ENCODE measurements at places on chromosomes 2 and 18.
A peak's percentile ranks its signal among the peaks of the same experiment; 100 is the strongest.

GRCh38 chr18:73292156-73292555 is 424.4 kb upstream of the NETO1 start:
- DNase-seq, result no peak

DNA sequence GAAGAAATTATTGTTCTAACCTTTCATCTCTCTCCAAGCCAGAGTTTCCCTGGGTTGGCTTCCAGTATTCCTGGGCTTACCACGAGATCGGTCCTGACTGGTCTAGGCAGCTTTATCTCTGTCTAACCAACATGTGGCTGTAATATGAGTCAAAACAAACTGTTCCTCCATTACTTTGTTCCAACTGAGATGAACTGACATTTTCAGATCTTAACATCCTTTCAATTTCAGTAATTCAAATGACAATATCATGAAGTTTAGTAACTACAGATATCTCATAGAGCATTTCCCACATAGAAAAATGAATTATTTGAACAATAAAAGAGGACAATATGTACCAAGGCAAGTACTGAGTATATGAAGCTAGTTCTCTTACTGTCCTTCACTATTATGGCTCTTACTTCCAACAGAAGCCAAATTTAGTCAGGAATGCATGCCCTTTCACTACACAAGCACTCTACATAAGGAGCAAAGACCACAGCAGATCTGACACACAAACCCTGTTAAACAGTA is 15.5 kb downstream of the SLC25A12 start:
- DNase-seq, result no peak

DNA sequence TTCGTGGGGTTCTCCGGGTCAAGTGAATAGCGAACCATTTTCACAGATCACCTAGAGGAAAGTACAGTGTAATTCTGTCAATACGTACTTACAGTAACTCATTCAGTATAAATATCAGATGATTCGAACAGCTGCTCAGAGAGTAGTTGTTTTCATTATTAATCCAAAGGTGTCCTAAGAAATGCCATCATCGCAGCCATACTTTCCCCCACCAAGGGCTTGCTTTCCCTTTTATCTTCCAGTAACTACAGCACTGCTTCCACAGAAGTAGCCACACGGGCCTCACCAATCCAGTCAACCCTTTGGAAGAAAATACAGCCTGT is 4.5 kb upstream of the C18orf32 start:
- no peak for DNase-seq

DNA sequence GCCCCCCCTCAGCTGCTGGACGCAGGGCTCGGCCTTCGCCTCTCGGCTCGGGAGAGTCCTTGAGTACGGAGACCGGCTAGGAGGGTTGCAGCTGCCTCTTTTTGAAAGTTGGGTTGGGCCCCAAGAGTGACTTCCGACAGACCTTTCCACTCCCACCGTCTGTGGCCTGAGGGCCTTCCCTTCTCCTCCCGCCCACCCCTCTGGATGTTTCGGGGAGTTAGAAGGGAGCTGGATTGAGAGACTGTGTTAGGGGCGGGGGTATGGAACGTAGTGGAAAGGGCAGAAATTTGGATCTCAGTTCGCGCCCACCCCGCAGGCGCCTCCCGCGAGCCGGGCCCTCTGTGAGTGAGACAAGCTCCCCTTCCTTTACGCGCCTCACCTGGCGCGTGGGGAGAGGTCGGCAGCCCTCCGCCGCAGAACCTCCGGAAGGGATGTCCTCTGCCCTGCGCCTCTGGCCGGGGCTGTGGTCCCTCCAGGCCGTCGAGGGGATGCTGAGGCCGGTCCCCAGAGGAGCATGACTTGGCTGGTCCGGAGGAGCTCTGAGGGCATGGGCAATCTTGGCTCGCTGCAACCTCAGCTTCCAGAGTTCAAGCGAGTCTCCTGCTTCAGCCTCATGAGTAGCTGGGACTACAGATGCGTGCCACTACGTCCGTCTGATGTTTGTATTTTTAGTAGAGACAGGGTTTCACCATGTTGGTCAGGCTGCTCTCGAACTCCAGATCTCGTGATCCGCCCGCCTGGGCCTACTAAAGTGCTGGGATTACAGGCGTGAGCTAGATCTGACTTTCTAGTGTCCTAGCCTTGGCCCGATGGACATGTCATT is 15.9 kb downstream of the C2orf74 start:
- peak; percentile 15 for DNase-seq

- no peak for DNase-seq
These were observed 7.7 kb upstream of the GALNT13 start for GRCh38 chr2:153864022-153864421.

- DNase-seq, result no peak
These were observed 303.3 kb downstream of the NCKAP5 start for GRCh38 chr2:133264989-133265401.

DNA sequence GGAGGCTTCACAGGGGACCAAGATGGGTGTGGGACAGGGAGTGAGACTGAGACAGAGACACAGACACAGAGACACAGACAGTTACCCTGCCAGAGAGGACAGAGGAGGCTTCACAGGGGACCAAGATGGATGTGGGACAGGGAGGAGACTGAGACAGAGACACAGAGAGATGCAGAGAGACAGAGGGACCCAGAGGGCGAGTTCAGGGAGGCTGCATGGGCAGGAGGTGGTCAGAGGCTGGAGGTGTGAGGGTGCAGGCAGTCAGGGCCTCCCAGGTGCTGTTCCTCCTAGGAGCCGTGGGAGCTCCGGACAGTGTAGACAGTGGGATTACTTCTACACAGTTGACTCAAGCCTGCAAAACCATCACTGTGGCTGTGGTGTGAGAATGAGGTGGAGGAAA is 206.2 kb upstream of the PXDN start:
- DNase-seq, result no peak

- DNase-seq, result no peak
These were observed 218.1 kb downstream of the SEPTIN10 start for GRCh38 chr2:109395494-109396201.

GRCh38 chr2:172596776-172597175 is 40.9 kb downstream of the PDK1 start:
- DNase-seq, result no peak

DNA sequence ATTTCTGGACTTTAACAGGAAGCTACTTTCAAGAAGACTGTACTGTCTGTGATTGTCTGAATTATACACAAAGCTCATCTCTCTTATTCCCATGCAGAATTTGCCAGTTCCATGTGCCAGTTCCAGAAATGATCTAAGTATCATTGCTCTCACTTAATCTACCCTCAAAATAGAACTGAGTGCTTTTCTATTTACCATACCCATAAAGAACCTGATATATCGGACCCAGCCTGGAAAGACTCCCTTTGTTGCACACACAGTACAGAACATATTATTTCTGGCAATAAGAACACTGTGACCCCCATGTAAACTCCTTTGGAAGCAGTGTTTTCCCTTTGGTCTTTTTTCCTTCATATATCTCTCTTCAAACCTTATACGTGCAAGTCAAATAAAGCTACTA is 102.3 kb upstream of the TTN start:
- no peak for DNase-seq

DNA sequence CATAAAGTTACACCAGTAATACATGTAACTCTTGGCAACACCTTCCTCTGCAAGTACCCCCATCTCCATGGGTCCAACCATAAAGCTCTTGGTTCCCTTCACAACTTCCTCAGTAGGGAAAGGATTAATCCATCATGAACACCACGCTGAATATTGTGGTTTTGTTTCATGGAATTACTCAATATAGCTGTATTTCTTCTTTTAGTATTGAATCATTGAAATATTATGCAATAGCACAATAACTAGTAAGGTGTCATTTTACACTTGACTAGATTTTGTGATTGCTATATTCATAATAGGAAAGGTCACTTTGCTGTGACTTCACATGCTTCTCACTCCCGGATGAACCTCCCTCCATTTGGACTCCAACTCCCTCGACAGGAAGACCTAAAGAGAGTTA is 29.7 kb upstream of the PID1 start:
- no peak for DNase-seq

Data from stimulated activated CD4-positive, alpha-beta T cell treated with anti-CD3 and anti-CD28 coated beads, Interleukin-15, amount 100 ng/mL, for 1 hour (primary cell).